ENCODE measurements at places on chromosomes 5 and 9.

- DNase-seq = no peak
Measured at GRCh38 chr9:35366627-35367026, 123.3 kb upstream of the RUSC2 start.

GRCh38 chr5:59474324-59474723 is 419.2 kb downstream of the PDE4D start:
- DNase-seq = no peak

DNA sequence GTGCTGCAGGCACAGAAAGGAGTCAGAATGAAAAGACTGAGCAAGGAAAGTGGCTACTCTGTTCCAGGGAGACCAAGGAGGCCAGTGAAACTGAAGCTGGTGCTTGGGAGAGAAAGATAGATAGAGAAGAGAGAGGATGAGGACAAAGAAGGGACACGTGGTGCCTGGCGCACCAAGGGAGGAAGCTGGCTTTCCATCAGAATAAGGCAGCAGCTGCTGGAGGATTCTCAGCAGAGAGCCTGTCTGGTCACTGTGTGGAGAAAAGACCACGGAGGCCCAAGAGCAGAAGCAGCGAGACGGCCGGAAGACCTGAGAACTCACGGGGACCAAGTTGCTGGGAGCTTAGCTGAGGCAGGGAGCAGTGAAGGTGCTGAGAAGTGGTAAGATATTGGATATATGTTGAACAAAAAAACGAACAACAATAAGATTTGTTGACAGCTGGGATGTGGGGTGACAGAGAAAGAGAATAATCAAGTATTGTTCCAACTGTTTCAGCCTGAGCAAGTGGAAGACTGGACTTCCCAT is 116.1 kb downstream of the SEMA5A start:
- DNase-seq = no peak

GRCh38 chr5:179759581-179760551 is 27.2 kb downstream of the MAML1 start:
- DNase-seq = no peak

GRCh38 chr5:91408710-91409109 is 25.6 kb upstream of the ARRDC3 start:
- no peak for DNase-seq

DNA sequence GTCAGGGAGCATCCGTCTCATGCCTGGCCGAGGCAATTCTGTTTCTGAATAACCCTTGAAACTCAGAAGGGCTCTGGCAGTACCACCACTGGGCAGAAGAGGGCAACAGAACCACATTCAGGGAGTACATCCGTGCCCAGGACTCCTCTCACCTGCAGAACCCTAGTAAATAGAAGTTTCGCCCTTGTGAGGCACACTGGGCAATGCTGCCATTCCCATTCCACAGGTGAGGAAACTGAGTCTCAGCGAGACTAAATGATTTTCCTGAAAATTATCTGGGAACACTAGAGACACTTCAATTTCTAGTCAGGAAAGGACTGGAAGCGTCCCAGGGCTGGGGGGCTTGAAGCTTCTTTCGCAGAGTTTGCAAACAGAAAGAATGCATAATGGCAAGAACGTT is 74.7 kb downstream of the FGF1 start:
- DNase-seq = peak; percentile 32

DNA sequence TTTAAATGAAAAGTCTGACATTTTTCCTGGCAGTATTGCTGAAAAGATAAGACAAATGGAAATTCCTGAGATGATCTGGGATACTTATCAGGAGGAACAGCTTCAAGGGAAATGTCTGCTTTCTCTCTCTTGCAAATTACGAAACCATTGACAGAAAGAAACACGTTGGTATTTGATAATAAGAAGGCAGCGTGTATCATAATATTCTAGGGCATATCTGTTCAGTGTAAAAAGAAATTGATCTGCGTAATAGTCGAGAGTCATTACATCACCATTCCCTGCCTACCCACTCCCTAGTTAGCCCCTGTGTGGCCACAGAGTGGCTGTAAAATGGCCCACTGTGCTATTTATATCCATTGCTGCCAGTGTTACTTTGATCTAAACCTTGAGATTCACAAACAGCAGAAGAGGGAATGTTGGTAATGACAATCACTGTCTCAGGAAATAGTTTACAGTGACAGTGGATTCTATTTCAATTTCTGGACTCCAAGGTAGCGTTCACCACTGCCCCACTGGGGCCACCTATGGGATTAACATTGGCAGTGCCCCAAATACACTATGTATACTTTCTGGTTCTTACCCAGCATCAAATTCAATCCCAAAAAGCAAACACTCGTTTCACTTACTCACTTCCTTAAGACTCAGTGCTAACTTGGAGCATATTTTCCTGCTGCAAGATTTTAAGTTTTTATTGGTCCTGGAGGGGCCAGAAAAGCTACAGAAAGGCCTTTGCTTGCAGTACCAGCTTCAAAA is 133.4 kb upstream of the GAS1 start:
- no peak for DNase-seq

- no peak for DNase-seq
Measured at GRCh38 chr5:71882826-71883741, 164.0 kb downstream of the CARTPT start.

DNA sequence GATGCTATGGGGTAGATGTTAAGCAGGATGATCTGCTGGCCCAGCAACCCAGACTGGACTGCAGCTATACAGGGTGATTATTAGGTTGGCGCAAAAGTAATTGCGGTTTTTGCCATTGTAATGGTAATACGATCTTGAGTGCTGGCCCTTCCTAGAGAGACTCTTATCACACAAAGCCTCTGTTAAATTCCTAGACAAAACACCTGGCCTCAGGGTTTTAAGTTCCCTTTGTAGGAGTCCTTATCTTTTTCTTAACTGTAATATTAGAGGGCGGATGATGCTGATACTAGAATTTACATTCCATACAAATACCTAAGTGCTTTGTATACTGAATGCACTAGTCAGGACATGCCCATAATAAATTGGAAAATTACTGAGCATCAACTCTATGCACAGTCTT is 222.2 kb downstream of the NDUFS4 start:
- no peak for DNase-seq

GRCh38 chr9:68493958-68494577 is 46.6 kb downstream of the TMEM252 start:
- DNase-seq = no peak

GRCh38 chr5:58617241-58617640 is 34.4 kb downstream of the RAB3C start:
- DNase-seq = no peak

DNA sequence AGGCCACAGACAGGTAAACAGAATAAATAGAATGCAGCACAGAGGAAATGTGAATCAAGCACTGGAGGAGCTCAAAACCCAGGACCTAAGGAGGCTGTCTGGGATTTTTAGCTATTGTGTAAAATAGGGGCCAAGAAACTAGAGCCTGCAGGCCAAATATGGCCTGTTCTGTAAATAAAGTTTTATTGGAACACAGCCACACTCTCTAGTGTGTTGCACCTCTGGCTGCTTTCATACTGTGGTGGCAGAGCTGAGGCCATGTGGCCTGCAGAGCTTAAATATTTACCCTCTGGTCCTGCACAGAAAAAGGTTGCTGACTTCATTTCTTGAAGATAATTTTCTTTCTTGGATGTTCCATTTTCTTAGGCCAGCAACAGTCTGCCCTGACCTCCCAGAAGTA is 136.4 kb downstream of the WDR41 start:
- DNase-seq = no peak
